RCC 7860 (cell line): ENCODE measurements at places on chromosomes 4 and X.

- no peak for DNase-seq
Observed at GRCh38 chr4:124947622-124948265, 235.2 kb upstream of the ANKRD50 start.

GRCh38 chrX:19743386-19743785, 144.0 kb downstream of the SH3KBP1 start:
- no peak for DNase-seq

DNA sequence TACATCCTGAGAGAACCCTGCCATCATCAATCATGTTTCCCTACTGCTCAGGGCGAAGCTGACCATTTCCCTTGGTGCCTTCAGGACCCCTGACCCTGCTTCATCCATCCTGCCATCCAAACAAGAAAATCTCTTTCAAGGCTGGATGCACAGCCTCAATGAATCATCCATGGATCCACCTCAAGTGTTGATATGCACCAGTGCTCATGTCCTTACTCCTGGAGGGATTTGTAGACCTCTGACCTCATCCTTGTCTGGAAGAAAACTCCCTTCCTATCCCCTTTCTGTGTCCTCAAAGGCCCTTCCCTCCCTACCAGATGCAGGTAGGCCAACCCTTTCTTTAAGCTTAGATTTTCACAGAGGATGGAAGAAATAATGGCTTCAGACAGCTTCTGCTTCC, 24.6 kb downstream of the BEX3 start:
- DNase-seq: peak; percentile 78

- DNase-seq: no peak
Observed at GRCh38 chrX:37754516-37754915, 25.3 kb upstream of the CYBB start.

DNA sequence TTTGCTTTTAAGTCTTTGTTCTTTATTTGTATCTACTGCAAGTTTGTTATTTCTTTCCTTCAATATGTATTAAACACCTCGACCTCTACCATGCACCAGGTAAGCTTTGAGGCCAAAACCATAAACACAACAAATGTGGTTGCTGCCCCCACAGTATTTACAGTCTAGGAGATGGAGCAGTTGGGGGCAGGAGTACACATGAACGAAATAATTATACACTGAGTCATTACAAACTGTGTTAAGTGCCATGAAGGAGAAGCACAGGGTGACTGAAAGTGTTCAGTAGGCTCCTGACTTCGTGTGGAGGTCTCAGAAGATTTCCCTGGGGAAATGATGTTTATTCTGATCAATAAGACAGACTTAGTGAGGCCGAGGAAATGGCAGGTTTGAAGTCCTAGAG, 30.3 kb downstream of the SLC25A43 start:
- no peak for DNase-seq

GRCh38 chr4:15881820-15882219, 56.7 kb downstream of the FGFBP1 start:
- no peak for DNase-seq

GRCh38 chr4:40240040-40240653, 43.3 kb downstream of the RHOH start:
- no peak for DNase-seq

DNA sequence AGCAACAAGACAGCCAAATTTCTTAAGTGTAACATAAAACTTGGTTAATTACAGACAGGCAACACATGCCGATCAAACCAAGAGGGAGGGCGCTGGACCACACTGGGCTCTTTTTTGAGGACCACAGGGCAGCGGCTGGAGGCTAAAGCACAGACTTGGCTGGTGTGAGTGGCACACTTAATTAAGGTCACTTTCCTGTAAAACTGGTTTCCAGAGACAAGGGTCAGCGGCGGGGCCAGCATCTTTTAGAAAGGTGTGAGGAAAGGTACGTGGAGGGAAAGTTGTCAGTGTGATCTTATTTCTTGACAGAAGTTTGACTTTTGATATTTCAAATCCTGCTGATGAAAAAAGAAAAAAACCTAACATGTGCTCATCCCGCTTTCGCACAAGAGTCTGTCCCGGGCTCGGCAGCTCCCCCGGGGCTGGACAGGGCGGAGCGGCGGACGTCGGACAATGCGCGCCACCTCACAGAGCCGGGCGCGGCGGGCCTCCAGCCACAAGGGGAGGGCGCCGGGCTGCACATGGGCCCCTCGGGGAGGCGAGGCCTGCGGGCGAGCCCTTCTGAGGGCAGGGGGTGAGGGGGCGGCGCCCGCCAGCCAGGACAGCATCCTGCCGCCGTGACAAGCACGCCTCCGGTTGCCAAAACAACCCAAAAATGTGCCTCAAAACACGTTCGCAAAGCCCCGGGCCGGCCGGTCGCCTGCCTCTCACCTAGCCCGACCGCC, 660 bp upstream of the HSPA4L start:
- DNase-seq: no peak

- DNase-seq: no peak
Observed at GRCh38 chrX:12149670-12150407, 11.6 kb downstream of the FRMPD4 start.

GRCh38 chrX:148850631-148851030, 350.2 kb downstream of the AFF2 start:
- DNase-seq: no peak

DNA sequence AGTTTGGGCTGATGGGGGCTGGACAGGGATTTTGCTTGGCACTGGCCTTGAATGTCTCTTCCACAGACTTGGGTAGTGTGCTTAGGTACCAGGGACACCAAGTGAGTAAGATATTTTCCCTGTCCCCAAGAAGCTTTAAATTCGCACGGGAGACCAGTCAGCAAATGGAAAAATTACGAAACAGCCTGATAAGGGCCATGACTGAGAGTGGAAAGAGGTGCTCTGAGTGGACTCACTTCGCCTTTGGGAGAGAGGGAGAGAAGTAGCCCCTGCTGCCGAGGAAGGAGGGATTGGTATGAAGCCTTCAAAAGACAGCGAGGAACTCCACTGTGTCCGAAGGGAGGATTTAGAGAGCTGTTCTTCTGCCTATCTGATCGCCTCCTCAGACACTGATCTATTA, 2.6 kb downstream of the LSM6 start:
- DNase-seq: no peak

GRCh38 chr4:99586797-99587196, 12.2 kb downstream of the MTTP start:
- no peak for DNase-seq

GRCh38 chr4:118774989-118775388, 60.9 kb downstream of the SEC24D start:
- no peak for DNase-seq

DNA sequence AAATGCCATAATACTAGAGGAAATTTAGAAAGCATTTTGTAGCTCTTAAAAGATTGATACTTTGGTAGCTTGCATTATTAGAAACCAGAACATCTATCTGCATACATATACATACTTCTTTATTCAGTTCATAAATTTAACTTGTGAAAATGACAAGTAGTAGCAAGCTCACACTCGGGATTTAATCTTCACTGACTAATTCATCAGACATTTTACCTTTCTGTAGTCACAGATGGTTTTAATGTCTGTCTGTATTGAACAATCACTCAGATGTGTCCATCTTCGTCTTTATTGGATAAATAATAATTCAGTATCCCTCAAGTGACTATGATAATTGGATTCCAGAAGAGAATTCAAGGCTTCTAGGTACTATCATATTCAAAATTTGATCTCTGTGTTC, 232.3 kb downstream of the TENM3 start:
- DNase-seq: no peak

DNA sequence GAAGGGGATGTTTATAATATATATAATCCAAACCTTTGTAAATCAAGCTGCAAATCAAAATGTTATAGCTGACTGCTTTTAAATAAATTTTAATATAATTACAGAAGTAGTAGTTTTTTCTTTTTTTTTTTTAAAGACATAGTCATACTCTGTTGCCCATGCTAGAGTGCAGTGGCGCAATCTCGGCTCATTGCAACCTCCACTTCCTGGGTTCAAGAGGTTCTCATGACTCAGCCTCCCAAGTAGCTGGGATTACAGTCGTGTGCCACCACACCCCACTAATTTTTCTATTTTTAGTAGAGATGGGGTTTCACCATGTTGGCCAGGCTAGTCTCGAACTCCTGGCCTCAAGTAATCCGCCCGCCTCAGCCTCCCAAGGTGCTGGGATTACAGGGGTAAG, 178.7 kb downstream of the FBXW7 start:
- no peak for DNase-seq

DNA sequence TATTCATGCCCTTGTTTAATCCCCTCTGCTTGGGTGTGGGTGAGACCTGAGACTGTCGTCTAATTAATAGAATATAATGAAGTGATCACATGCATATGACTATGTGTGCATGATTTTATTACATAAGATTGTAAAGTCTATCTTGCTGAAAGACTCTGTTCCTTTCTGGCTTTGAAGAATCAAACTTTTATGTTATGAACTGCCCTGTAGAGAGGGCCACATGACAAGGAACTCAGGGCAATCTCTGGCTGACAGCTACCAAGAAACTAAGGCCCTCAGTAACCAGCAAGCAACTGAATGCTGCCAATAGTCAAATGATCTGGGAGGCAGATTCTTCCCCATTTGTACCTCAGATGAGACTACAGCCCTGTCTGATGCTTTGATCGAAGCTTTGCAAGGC, 13.5 kb downstream of the TSPAN7 start:
- no peak for DNase-seq

- DNase-seq: no peak
Observed at GRCh38 chrX:13050151-13050550, 5.7 kb upstream of the FAM9C start.

DNA sequence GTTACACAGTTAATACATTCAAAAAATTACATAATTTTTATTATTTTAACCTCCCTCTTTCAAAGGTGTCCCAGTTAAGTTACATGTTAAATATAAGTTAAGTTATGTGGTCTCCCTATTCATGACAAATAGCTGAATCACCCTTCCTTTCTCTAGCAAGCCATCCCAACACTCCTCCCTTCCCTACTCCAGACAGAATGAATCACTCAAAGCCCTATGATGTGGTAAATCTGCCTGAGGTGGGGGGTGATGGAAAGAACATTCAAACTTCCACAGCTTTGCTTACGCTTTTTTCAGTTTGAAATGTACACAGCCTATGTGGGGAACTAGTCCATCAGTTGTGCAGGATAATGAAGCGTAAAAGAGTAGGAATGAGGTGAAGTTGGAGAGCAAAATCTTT, 90.2 kb downstream of the CXCL13 start:
- peak; percentile 90 for DNase-seq

DNA sequence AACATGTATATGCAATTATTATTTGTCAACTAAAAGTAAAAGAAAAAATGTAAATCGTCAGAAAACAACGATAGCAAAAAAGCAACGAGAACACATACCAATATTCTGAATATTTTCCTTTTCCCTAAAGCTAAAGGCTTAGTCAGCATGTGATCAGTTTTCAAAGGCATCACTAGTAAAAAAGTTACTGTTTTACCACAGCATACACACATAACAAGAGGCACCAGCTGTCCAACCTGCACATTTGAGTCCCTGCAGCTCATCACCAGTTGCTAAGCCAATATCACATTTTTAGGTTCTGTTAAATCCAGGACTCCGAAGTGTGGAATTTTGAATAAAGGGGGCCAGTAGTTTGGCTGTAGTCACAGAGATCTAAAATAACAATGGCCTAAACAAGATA, 203.8 kb downstream of the ADGRA3 start:
- DNase-seq: no peak

- DNase-seq: no peak
Observed at GRCh38 chrX:3461397-3462165, 115.1 kb upstream of the MXRA5 start.

- DNase-seq: no peak
Observed at GRCh38 chr4:74366367-74366911, 1.5 kb downstream of the EREG start.

DNA sequence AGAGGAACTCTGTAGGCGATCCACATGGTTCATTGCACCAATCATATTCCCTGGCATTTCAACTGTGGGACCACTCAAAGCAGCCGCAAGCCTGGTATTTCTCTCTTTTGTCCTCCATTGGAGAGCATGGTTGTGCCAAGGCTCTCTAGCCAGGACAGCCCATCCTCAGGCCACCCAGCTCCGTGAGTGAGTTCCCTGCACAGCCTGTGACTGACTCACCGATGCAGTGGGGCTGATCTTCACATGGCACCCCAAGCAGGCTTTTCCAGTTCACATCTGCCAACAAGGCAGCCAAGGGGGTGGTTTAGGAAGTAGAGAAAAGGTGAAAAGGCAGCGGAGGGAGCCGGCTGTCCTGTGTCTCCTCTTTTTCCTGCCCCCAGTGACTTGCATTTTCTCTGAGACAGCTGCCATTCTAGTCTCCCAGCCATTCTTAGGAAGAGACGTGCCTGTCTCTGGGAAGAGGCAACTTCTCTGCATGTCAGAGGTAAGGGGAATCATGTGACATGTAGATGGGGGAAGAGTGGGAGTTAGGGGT, 69.2 kb downstream of the MID1IP1 start:
- no peak for DNase-seq

GRCh38 chr4:168604496-168605373, 107.9 kb downstream of the PALLD start:
- DNase-seq: peak; percentile 73

- DNase-seq: no peak
Observed at GRCh38 chr4:137861682-137862081, 329.4 kb upstream of the PCDH18 start.

GRCh38 chrX:133854290-133854689, 131.1 kb downstream of the GPC3 start:
- no peak for DNase-seq

DNA sequence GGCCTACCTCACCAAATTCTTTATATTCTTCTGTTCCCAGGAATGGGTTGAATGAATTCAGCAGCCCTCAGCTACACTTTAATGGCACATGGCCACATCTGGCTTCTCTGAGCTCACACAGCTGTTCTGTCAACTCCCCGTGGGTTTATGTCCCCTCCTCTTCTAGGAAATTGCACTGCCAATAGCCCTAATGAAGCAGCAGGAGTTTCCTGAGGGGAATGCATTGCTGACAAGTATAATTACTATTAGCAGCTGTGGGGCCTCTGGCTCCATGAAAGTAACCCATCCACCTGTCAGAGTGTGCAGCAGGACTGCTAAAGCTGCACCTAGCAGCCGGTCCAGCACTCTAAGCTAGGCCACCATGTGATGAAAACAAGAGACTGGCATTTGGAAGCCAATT, 50.3 kb downstream of the FTHL17 start:
- no peak for DNase-seq

GRCh38 chrX:46400530-46401443, 144.4 kb downstream of the ZNF674 start:
- no peak for DNase-seq

DNA sequence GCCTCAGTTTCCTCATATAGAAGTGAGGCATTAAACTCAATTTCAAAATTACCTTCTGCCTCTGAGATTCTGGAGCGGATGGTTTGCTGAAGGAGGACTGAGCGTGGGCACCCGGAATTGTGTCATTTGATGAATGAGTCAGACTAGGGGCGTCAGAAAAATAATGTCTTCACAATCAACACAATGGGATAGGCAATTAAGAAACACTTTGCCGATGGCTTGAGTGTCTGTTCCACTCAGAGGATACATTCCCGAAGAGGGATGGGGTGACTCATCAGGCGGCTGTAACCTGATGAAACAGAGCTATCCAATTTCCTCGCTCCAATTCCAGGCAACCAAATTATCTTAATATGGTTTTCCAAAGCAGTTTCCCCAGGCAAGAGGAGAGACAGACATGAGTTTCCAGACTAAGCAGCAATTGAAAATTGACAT, 1.2 kb upstream of the CHRNA9 start:
- DNase-seq: peak; percentile 18

- DNase-seq: no peak
Observed at GRCh38 chr4:185734214-185734613, 77.8 kb downstream of the SORBS2 start.

GRCh38 chr4:57985161-57985560, 875.0 kb upstream of the IGFBP7 start:
- DNase-seq: no peak
